ENCODE measurements at places on chromosomes 3 and 15. TPM values are rescaled to one million over a fixed set of nuclear protein-coding genes. Genes with fewer than 3 reads are reported as not detected.

DNA sequence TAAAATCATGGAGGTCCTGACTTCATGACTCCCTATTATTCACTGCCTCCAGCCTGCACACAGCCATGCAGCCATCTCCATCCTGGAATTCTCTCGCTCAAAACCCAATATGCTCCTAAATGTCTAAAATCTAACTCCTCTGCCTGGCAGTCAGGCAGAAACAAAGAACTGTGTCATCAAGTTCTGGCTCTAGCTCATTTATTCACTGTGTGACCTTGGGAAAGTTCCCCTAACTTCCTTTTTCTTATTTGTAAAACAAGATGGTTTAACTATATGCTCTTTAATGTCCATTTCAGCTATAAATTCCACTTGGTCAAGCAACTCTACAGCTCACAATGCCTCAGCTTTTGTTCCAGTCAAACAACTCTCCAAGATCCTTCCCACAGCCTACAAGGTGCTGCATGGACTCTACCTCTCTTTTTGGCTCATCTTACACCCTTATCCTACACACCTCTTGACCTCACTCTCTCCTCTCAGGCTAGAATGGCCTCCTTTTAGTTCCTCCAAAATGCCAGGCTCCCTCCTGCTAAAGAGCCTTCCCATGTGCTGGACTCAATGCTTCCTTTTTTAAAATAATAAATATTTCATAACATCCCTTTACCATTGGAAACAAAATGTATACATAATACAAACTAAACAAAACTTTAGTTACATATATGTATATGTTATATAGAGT is 16.4 kb downstream of the PIK3CB start:
- H3K27me3 ChIP-seq, result no peaks in the 10 kb centered on the region
- no peak overlapping the region for H3K4me3 ChIP-seq
- H3K27ac ChIP-seq, result no peak overlapping the region
- no peaks in the 10 kb centered on the region for H3K36me3 ChIP-seq

DNA sequence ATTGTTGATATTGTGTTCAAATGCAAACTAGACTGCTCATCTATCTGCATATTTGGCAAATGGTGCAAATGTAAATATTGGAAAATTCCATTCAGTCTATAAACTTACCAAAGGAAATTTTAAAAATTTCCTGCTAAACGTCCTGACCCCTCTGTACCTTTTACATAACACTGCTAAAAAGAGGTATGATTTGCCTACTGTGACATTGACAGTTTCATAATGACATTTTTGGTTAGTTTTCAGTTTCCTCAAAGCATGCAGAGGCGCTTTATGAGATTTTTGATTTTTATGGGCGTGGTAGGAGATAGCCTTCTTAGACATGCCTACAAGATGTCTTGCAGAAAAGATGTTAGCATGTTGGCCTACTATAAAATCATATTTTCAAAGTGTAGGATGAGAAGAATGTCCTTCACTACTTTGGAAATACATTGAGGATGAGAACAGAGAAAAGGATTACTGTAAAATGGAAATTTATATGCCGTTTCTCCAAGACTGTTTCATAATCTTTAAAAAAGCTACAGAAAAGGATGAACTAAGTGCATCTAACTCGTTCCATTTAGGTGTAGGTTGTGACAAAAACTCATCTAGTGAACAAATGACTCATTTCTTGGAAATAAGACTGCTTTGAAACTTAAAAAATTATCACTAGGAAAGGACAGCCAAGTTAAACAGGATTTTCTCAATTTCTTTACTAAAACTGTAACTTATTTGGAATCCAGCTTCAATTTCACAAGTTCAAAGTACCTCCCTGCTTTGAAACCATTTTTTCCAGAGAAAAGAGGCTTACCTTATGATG is 14.5 kb upstream of the ISLR start:
- H3K27ac ChIP-seq, result no peak overlapping the region
- no peak for DNase-seq
- H3K4me1 ChIP-seq, result peaks cover 10% of the 10 kb centered on the region

- H3K27ac ChIP-seq, result no peak overlapping the region
- no peaks in the 10 kb centered on the region for H3K4me1 ChIP-seq
- H3K36me3 ChIP-seq, result no peaks in the 10 kb centered on the region
- no peak overlapping the region for H3K4me3 ChIP-seq
- no peaks in the 10 kb centered on the region for H3K27me3 ChIP-seq
These were observed 11.6 kb downstream of the NEK11 start for GRCh38 chr3:131038326-131038725.

DNA sequence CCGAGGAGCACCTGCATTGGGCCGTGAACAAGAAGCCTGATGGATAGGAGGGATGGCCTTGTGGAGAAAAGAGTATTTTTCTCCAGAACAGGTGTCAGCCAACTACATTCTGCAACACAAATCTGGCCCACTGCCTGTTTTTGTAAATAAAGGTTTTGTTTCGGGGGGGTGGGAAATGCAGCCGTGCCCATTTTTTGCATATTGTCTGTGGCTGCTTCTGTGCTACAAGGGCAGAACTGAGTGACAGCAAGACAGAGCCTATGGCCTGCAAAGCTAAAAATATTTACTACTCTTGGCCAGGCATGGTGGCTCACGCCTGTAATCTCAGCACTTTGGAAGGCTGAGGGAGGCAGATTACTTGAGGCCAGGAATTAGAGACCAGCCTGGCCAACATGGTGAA is 95.9 kb upstream of the AKAP13 start:
- H3K27ac ChIP-seq, result no peak overlapping the region
- H3K4me1 ChIP-seq, result no peaks in the 10 kb centered on the region
- H3K36me3 ChIP-seq, result no peaks in the 10 kb centered on the region
- DNase-seq, result no peak
- no peaks in the 10 kb centered on the region for H3K27me3 ChIP-seq

DNA sequence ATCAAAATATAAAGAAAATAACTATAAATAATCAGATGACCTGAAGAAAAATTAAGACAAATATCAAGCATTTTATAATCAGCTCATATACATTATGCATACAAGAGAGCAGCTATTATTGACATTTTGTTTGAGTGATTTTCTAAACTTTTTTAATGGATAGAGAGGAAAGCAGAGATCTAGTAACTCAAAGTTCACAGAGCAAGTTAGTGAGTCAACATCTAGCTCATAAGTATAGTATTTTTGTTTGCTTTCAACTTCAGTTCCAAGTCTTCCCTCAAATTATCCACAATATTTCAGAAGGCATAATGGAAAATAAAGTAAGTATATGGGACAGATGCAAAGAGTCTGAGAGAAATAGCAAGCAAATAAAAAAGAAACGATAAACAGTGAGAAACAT is 470.1 kb upstream of the ALCAM start:
- no peaks in the 10 kb centered on the region for H3K36me3 ChIP-seq
- no peak for DNase-seq
- H3K27ac ChIP-seq, result no peak overlapping the region
- H3K27me3 ChIP-seq, result no peaks in the 10 kb centered on the region
- no peak overlapping the region for H3K4me3 ChIP-seq

The SERINC4 gene
- not detected for total RNA-seq

The RASL12 gene
- 324 TPM for total RNA-seq

The CCR8 gene
- total RNA-seq, result not detected

The FSIP1 gene
- total RNA-seq, result 0.14 TPM

Data from thoracic aorta (tissue), 2 donors.